Stimulated activated CD8-positive, alpha-beta memory T cell treated with anti-CD3 and anti-CD28 coated beads, Interleukin-4, amount 100 ng/mL, for 1 hour (primary cell): ENCODE measurements at places on chromosomes 4 and X.

- DNase-seq, result no peak
Measured at GRCh38 chr4:140809676-140810075, 53.5 kb upstream of the TBC1D9 start.

- no peak for DNase-seq
Measured at GRCh38 chr4:124907881-124908280, 195.3 kb upstream of the ANKRD50 start.

DNA sequence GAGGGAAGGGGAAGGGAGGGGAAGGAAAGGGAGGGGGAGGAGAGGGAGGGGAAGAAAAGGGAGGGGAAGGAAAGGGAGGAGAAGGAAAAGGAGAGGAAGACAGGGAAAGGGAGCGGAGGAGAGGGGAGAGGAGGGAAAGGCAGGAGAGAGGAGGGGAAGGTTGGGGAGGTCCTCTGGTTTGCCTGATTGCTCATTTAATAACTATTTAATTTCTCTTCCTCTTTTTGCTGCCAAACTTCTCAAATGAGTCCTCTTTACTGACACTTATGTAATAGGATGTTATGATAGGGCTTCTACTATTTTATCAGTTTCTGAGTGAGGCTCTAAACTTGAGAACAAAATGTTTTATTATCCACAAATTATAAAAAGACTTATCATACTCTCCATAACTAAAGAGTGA lies 35.4 kb upstream of the PPA2 start:
- no peak for DNase-seq

- no peak for DNase-seq
Measured at GRCh38 chrX:11146411-11146810, 35.3 kb downstream of the HCCS start.

DNA sequence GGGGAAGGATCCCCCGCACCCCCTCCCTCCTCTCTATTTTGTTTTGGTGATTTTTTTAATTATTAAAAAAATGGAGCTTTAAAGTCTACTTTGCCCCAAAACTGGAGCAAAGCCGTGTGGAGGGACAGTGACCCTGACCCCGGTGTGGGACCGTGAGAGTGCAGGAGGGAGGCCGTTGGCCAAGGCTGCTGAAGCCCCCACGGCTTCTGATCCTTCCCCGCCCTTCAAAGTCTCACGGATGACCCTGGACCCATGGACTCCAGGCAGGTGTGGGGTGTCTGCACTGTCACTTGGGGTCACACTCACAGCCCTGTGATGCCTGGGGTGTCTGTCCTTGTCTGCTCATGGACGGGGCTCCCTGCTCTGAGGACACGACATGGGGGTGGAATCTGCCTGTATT lies 133.3 kb downstream of the CPZ start:
- DNase-seq, result no peak

- DNase-seq, result no peak
Measured at GRCh38 chr4:91621446-91621845, 682.3 kb upstream of the GRID2 start.

DNA sequence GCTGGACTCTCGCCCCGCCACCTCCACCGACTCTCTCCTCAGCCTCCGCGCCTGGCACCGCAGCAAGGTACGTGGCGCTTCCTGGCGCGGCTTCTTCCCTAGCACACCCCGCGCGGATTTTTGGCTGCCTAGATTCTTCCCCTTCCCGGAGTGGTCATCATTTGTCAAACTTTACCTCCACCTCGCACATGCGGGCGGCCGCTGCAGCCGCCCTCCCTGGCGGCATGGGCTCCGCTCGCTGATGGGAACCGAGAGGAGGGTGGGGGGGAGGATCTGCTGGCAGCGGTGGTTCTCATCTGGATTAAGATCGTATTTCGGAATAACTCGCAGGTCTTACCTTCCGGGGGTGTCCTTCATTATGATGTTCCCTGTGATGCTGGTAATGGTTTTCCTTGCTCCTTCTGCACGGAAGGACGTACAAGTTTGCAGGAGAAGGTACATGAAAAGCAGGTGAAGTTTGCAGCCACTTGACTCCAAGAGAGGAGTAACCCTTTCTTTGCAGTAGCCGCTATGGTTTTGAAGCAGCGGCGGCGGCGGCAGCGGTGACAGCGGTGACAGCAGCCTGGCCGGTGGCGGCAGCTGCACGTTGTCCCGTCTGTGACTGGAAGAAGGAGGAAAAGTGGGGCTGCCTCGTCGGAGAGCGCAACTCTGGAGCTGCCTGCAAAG lies 2183.9 kb upstream of the TENM3 start:
- DNase-seq, result no peak

DNA sequence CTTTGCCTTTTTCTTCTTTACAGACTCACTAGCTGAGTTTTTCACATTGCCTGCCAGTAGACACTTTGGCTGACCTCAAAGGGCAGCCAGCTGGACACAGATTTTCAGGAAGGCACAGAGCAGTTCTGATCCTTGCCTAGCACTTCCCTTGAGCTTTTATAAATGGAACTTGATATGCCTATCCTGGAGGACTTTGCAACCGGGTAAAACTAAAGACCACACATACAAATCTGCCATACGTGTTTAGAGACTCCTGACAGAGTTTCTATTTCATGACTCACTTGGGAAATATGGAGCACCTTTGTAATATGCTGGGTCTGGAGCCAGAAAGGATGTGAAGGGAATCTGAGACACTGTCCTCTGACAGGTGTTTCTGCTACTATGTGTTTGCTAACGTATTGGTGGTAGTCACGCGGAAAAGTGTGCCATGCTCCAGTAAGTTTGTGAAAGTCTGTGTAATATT lies 56.7 kb upstream of the RASSF6 start:
- DNase-seq, result no peak

DNA sequence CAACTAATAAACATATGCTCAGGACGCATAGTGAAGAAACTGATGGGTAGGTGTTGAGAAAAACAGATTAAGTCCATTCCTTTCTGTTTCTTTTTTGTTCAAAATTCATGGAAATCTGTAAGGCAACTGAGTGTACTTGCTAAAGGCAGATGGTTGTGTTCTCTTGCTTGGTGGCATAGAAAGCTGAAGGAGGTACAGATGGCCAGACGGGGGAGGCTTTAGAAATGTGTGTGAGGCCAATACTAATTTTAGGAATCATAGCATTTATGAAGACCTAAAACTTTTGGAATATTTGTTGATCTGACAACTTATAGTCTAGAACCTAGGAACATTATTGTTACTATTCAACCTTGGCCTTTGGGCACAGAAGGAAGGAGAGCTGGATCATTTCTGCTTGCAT lies 56.8 kb upstream of the EMCN start:
- no peak for DNase-seq

GRCh38 chrX:103453655-103454054 lies 65.6 kb downstream of the RAB40A start:
- no peak for DNase-seq

GRCh38 chrX:70480660-70481018 lies 36.0 kb downstream of the DLG3 start:
- DNase-seq, result no peak

DNA sequence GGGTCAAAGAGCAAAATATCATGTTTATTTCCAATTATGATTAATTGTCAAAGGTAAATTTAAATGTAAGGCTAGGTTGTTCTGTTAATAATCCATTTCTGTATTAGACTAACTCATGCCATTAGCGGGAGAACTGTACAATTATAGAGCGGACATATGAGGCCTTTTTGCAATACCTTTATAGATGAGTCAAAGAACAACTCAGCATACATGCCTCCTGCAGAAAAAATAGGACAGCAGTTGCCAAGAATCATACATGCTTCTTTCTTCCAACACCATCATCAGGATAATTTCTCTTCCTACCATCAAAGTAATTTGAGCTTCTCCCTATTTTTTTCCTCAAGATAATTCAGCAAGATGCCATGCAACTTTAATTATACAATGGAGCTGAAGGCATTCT lies 917.8 kb downstream of the ADGRL3 start:
- no peak for DNase-seq

DNA sequence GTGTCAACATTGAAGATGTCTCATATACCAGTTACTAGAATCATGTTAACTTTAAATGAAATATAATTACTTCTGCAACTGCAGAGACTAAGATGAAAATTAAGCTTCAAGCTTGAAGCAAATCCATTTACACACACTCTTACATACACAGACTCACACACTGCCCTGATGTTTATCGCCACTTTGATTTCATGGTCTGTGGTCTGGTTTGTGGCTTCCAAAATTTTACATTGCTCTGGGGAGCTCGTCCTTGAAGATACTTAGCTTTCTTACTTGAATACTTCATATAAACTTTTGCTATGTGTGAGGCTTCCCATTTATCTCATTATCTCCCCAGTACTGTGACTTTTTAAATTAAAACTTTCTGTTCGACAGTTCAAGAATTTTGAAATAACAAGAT lies 35.8 kb downstream of the ARHGEF38 start:
- DNase-seq, result no peak

GRCh38 chr4:158131027-158131426 lies 41.8 kb downstream of the GASK1B start:
- DNase-seq, result no peak

- no peak for DNase-seq
Measured at GRCh38 chrX:38817004-38817703, 15.9 kb downstream of the MID1IP1 start.
